ENCODE measurements at places on chromosomes 1 and 21.

- DNase-seq = peak; percentile 16
These were observed 68.9 kb downstream of the C4BPA start for GRCh38 chr1:207172885-207173284.

DNA sequence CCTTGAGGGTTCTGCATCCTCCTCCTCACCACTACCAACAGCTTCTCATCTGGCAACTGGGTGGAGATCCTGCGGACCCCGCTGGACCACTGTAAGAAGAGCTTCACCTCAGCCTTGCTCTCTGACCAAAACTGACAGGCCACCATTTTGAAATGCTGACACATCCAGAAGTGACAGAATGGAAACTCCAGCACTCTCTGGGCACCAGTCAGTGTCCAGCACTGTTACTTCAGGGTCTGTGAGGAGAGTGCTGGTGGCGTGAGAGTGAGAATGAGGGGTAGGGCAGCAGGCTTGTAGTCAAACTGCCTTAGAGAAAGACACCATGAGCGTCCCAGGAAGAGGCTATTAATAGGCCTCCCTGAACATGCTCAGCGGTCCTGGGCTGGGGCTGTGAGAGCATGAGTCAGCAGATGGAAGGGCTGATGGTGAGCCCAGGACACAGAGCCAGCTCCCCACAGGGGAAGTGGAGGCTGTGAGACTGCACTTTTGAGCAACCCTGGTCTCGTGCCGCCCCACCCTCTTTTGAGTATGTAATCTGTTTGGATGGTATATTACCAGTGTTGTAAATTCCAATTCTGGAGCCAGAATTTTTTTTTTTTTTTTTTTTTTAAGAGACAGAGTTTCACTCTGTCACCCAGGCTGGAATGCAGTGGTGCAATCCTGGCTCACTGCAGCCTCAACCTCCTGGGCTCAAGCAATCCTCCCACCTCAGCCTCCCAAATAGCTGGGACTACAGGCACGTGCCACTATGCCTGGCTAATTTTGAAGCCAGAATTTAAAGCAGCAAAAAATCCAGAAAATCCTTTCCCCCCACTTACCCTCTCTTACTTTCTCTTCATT, 34.4 kb upstream of the SLC30A1 start:
- DNase-seq = peak; percentile 95

- no peak for DNase-seq
These were observed 86.5 kb downstream of the C1orf21 start for GRCh38 chr1:184473176-184473966.

GRCh38 chr1:106921186-106921585, 135.3 kb upstream of the PRMT6 start:
- DNase-seq = no peak

DNA sequence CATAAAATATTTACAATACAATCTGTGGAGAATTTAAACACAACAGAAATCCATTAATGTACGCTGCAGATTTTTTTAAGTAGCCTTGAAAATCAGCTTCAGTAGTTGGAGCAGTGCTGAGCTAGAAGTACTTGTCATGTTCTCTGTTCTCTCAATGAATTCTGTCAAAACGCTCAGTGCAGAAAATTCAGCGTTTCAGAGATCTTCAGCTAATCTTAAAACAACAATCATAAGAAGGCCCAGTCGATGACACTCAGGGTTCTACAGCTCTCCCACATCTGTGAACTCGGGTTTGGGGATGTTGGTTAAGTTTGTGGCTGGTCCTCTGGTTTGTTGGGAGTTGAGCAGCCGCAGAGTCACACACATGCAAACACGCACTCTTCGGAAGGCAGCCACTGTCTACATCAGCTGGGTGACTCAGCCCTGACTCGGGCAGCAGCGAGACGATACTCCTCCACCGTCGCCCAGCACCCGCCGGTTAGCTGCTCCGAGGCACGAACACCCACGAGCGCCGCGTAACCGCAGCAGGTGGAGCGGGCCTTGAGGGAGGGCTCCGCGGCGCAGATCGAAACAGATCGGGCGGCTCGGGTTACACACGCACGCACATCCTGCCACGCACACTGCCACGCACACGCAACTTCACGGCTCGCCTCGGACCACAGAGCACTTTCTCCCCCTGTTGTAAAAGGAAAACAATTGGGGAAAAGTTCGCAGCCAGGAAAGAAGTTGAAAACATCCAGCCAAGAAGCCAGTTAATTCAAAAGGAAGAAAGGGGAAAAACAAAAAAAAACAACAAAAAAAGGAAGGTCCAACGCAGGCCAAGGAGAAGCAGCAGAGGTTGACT, 161.2 kb downstream of the RUNX1 start:
- DNase-seq = peak; percentile 91

GRCh38 chr1:54081306-54082270, 28.2 kb downstream of the TCEANC2 start:
- peak; percentile 76 for DNase-seq

- DNase-seq = no peak
These were observed 222.0 kb upstream of the PKN2 start for GRCh38 chr1:88462096-88462487.

DNA sequence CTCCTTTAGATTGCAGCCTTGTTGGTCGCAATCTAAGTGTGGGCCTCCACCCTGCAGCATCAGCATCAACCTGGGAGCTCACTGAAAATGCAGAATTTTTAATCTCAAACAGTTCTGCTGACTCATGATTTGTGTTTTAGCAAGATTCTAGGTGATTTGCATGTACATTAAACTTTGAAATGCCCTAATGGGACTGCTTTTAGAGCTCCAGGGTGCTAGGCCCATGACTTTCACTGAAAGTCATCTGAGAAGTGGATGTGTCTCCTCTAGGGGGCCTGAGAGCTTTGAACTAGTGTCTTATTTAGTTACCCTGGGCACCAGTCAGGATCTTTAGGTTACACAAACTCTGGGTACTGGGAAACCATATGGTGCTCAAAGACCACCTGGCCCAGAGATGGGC, 9.0 kb downstream of the TRIM67 start:
- DNase-seq = no peak

GRCh38 chr21:36861595-36862323, 104.7 kb downstream of the HLCS start:
- no peak for DNase-seq

DNA sequence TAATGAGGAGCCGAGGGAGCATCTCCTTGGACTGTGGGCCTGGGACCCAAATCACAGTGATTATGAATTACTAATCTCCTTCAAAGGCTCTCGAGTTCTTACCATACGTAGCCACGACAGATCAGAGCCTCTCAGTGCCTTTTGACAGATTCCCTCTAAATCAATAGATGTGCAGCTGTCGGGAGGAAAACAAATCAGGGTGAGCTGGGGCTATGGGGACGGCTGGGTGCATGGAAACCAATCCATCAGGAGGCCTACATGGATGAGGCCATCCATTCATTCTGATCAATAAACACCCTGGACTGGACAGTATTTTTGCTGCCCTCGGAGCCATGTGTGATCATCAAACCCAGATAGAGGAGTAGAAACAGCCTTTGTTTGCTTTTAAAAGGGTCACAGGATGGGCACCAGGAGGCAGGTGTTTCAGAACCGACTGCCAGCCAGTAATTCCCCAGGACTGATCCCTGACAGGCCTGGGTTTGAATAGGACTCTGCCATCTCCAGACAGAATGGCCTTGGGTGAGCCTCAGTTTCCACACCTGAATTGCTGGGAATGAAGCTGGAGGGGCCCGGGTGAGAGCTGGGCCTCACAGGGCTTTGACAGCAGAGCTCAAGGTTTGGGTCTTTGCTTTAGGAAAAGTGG, 532.8 kb downstream of the MATN1 start:
- no peak for DNase-seq

- DNase-seq = no peak
These were observed 711 bp upstream of the TESK2 start for GRCh38 chr1:45491487-45492260.

DNA sequence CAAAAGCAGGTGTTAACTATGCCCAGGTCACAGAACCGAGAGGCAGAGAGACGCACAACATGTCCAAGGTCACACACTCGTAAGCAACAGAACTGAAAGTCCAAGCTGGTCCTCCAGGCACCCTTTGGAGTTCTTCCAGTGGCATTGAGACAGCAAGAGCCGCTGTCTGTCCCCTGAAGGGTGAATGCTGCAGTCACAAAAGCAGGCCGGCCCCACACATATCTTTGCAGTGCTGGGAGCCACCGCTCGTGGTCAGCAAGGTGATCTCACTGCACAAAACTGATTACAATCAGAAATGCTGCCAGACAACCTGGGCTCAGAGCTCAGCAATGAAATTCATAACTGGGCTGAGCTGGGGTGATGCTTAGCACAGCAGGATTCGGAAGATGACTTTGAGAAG, 47.4 kb upstream of the RAB4A start:
- DNase-seq = no peak

Data from NB4 (cell line).